Fibroblast of skin of left biceps (primary cell): ENCODE measurements at places on chromosomes 2 and 18.
A peak's percentile ranks its signal among the peaks of the same experiment; 100 is the strongest.

DNA sequence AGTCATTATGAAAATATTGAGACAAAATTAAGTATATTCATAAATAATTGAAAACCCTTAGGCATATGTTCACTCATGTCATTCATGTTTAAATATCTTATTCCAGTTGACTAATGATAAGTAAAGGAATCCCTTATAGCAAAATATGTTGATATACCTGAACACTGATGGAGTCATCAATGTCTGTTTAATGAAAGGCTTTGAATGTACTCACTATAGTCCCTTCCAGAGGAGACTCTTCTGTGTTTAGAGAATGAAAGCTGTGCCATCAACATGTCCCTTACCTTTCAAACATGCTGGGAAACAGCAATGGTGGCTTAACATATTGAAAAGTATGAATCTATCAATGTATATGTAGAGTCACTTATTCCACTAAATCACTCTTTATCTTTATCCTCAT is 242.9 kb downstream of the KCNJ3 start:
- no peak for DNase-seq

DNA sequence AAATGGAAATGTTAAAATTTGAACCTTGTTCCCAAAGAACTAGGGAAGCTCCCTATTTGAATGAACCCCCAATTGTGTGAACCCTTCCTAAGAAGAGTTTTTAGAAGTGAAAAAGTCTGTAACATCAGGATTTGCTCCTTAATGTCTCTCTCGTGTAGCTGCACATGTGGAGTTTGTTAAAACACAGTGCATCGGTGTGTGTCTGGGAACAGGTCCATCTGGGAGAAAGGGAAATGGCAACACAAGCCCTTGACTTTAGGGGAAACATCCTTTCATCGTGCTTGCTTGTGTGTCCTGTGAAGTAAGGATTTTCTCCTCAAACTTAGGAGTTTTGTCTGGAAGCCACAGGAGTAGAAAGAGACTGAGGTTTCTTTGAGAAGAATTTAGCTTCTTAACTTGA is 203.9 kb downstream of the PRKCE start:
- no peak for DNase-seq

- DNase-seq, result peak; percentile 12
Observed at GRCh38 chr2:235779444-235779896, 285.6 kb downstream of the AGAP1 start.

DNA sequence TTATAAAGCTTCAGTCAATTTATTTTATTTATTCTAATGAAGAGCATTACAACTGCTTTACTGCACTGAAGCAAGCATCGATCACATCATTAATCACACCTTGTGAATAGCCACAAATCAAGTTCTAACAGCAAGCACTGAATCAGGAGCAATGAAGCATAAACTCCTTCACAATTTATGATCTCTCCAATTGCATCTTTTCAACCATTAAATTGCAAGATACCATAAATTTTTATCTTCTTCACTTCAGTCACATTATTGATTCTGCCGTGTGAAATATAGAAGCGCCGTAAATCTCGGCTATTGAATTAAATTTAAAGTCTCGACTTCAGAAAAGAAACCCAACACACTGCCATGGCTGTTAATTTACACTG is 298.7 kb downstream of the CDCA7 start:
- DNase-seq, result no peak

DNA sequence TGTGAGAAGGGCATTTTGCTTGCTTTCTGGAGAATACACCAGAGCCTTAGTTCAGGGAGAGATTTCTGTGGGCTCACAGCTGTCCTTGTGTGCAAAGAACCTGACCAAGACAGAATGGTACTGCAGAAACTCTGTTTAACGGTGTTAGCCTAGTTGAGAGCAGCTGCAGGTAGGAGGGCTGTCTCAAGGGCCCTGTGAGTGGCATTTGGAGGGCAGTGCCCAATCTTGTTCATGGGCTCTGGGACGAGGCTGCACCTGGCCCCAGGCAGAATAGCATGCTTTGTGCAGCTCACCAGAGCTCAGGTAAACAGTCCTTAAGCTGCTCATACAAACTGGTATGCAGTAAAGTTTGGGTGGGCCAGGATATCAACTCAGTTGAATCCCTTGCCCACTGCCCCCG is 16.9 kb upstream of the RGPD4 start:
- no peak for DNase-seq

DNA sequence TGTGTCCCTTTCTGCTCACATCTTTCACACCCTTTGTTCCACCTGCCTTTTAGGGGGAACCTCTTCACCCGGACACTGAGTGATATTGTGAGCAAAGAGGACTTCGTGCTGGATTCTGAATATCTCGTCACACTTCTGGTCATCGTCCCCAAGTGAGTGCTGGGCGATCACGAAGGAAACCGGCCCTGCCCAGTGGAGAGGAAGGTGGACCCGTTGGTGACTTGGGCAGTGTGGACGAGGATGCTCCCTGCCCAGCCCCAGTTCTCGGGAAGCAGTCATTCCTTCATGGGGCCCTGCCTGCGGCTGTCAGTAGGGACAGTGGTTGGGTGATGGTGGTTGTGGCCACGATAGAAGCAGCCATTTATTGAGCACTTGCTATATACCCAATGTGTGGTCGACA is 40.8 kb downstream of the PDIA6 start:
- no peak for DNase-seq

GRCh38 chr2:191862156-191862775 is 15.4 kb upstream of the CAVIN2 start:
- DNase-seq, result no peak

- DNase-seq, result no peak
Observed at GRCh38 chr2:239236043-239236807, 164.6 kb downstream of the HDAC4 start.

DNA sequence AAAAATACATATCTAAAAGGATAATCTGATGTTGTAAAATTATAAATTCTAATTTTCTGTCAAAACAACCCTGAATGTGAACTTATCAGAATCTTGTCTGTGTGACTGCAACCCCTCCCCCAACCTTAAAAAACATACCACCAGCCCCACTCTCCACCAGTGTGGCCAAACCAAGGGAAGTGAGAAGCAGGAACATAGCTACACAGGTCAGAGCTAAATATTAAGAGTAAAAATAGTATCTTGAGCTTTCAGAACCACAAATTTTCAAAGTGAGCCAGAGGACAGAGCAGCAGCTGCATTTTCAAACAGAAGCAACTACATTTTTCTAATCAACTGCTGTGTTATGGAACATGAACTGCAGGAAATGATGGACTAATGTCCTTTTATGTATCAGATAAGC is 156.7 kb downstream of the SLC4A10 start:
- no peak for DNase-seq

GRCh38 chr2:154713675-154714074 is 15.2 kb downstream of the KCNJ3 start:
- no peak for DNase-seq

GRCh38 chr18:48682768-48683167 is 143.9 kb downstream of the CTIF start:
- no peak for DNase-seq

GRCh38 chr2:137435162-137435561 is 529.1 kb upstream of the HNMT start:
- peak; percentile 81 for DNase-seq

DNA sequence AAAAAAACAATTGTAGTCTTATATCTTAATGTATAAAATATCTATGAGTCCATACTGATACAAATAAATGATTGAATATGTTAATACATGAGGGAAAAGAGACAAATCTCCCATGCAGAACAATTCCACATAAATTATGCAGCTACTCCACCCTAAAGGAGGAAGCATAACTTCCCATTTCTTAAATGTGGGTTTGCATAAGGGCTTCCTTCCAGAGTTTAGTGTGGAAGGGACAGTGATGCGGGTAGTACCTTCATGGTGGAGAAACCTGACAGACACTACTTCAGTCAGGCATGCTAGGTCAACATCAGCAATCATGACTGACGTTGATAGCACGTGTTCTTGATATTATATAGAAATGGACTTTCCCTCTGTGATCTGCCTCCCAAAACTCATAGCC is 146.9 kb upstream of the STON1 start:
- no peak for DNase-seq

- DNase-seq, result no peak
Observed at GRCh38 chr2:238238311-238238765, 1.5 kb downstream of the HES6 start.

- DNase-seq, result peak; percentile 17
Observed at GRCh38 chr2:26299471-26300101, 46.4 kb upstream of the SELENOI start.

GRCh38 chr2:41101281-41101680 is 649.4 kb upstream of the SLC8A1 start:
- no peak for DNase-seq

DNA sequence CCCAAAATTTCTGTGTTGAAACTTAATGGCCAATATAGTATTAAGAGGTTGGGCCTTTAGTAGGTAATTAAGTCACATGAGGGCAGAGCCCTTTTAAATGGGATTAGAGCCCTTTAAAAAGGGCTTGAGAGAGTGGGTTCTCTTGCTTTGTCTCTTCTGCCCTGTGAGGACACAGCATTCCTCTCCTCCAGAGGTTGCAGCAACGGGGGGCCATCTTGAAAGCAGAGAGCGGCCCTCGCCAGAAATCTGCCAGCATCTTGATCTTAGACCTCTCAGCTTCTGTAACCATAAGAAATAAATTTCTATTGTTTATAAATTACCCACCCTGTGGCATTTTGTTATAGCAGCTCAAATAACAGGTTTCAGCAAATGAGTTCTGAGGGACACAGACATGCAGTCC is 305.0 kb upstream of the LRP1B start:
- no peak for DNase-seq

- no peak for DNase-seq
Observed at GRCh38 chr2:98869272-98869641, 66.8 kb downstream of the CRACDL start.

DNA sequence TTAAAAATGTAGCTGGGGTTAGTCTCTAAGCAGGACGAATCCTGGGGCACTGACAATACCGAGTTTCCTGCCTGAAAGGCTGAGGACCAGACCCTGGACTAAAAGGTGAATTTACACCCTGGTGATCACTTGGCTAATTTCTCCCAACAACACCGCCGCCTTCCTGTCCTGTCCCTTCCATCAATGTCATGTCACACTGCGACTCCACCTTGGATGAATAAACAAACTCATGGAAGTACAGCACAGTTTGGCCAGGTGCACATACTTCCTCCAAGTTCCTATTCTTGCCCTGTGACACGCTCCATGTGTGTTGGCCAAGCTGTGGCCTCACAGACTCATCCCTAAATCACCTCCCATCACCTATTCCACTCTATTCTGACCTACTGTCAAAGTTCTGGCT is 15.9 kb upstream of the GALM start:
- no peak for DNase-seq

DNA sequence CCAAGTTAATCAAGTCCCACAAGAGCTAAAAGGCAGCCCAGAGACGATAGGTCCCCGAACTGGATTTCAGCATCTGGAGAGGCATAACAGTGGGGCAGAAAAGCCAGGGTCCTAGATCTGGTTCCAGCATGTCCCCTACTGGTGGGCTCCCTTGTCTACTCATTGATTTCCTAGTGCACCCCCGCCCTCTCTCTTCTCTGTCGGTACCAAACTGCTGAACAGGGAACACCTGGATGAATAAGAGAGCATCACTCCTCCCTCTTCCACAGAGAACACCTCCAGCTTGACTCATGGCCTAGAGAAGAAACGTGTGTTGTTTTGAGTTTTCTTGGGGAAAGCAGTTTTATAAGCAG is 101.3 kb downstream of the FOXI3 start:
- no peak for DNase-seq

DNA sequence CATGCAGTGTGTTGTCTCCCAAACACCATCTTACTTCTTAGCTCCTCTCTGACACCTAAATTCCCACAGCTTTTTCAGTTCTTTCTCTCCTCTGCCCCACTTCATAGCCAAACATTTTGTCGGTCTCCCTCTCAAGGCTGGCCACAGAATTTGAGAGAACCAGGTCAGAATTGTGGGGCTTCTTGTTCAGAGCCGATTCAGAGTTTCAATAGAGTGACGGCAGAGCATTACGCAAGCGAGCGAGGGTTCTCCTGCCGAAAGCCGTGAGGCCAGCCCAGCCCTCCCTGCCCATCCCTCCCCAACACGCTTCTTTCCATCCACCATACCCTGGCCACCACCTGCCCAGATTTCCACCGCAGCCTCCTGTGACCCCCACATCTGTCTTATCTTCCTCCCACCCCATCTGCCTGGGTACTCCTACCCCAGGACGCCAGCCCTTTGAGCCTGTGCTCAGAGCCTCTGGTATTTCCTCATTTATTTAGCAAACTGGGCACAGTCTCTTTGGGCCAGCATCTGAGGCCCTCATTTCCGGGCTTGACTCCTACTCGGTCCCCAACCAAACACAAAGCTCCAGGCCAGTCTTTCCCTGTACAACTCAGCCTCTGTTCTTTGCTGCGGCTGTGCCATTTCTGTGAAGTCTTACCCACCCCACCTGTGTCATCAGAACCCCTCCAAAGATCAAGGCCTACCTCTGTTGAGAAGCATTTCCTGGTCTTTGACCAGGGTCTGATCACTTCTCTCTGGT is 70.0 kb upstream of the MAP4K4 start:
- no peak for DNase-seq

- no peak for DNase-seq
Observed at GRCh38 chr2:88933091-88933490, 241.6 kb downstream of the RPIA start.

DNA sequence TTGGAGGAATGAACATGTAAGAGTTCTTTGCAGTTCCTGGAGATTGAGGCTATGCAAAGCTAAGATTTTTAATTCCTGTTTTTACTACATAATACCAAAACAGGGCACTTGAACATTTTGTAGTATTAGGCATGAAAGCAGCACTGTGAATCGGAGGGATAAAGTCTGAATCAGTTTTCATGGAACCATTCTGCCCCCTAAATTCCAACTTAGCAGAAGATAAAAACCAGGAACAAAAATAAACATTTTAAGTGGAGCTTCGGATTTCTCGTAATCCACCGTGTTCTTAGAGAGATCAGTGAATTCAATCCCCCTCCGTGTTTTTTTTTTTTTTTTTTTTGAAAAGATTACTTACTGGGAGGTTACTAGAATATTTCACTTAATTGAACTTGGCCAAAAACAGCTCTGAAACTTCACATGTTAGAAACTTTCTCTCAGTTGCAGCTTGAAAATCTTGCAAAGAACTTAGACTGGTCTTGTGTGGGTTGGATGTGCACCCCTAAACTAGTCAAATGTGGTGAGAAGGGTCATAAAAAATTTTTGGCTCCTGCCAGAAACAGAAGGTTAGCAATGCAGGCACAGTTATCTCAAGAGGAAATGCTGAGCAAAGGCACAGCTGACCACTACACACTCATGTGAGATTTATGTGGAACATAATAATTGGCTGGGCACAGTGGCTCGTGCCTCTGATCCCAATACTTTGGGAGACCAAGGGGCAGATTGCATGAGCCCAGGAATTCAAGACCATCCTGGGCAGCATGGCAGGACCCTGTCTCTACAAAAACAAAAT is 145.4 kb upstream of the RNF152 start:
- DNase-seq, result no peak

GRCh38 chr2:184769686-184770085 is 171.4 kb downstream of the ZNF804A start:
- DNase-seq, result no peak
